ENCODE measurements at places on chromosomes 2 and 18.

- no peak for DNase-seq
These were observed 204.1 kb downstream of the CELF4 start for GRCh38 chr18:37361335-37362157.

- DNase-seq: no peak
These were observed 70.2 kb downstream of the SPATS2L start for GRCh38 chr2:200376513-200377354.

GRCh38 chr2:7840651-7841380 lies 841.0 kb upstream of the ID2 start:
- DNase-seq: no peak

GRCh38 chr2:168518555-168519066 lies 62.5 kb downstream of the CERS6 start:
- no peak for DNase-seq

- DNase-seq: peak; percentile 56
These were observed 109.0 kb upstream of the CBLN2 start for GRCh38 chr18:72652990-72653593.

DNA sequence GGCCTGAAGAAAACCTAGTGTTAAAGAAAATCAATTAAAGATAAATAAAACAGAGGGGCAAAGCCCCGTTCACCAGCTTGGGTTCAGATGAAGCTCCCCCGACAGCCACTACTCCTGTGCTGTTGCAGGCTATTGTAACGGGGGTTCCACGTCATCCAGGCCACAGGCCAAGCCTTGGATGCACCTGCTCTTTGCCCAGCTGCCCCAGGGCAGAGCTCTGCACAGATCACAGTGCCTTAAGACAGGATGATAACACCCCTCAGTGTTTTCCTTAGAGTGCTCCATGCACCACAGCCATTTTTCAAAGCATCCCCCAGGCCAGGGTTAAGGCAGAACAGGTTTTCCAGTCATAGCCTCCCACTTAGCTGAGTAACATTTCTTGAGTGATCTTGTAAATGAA lies 32.0 kb downstream of the FASTKD2 start:
- no peak for DNase-seq

DNA sequence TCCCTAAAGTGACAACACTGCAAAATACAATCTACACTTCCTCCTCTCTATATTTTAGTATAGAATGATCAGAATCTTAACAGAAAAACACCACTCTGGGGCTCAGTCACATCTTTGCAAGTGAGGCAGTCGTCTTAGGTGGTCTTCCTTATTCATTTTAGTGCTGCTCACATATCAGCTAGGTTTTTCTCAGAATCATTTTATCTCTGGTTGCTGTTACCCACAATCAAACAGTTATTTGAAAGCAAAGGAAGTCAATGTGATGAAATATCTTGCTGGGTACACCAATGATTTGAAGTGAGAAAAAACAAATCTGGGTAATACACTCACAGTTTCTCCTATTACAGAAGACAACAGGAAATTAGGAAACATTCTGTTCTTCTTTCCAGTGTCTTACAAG lies 275.2 kb downstream of the DSEL start:
- DNase-seq: no peak

GRCh38 chr2:14909795-14910194 lies 277.3 kb downstream of the LRATD1 start:
- DNase-seq: no peak
